ENCODE measurements at places on chromosomes 3 and 15.
A peak's percentile ranks its signal among the peaks of the same experiment; 100 is the strongest.

- no peak for DNase-seq
Observed at GRCh38 chr3:98903705-98904481, 2.4 kb upstream of the DCBLD2 start.

GRCh38 chr3:120909602-120909878 lies 1.5 kb downstream of the STXBP5L start:
- no peak for DNase-seq

DNA sequence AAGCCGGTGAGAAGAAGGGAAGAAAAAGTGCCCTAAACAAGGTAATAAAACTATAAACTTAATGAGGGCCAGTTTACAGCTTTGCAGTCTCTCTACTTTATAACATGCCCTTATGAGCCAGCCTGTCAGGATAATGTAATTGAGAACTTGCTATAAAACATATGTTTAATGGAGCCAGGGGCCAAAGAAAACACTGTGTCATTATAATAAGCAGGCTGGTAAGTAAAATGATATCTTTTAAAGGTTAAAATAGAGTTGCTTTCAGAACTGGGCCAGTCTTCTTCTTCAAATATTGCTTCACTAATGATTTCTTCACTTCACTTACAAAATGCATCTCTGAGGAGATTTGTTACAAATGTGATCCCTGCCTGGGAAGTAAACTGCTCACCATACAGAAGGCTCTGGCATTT lies 192.5 kb downstream of the SHOX2 start:
- DNase-seq: no peak

DNA sequence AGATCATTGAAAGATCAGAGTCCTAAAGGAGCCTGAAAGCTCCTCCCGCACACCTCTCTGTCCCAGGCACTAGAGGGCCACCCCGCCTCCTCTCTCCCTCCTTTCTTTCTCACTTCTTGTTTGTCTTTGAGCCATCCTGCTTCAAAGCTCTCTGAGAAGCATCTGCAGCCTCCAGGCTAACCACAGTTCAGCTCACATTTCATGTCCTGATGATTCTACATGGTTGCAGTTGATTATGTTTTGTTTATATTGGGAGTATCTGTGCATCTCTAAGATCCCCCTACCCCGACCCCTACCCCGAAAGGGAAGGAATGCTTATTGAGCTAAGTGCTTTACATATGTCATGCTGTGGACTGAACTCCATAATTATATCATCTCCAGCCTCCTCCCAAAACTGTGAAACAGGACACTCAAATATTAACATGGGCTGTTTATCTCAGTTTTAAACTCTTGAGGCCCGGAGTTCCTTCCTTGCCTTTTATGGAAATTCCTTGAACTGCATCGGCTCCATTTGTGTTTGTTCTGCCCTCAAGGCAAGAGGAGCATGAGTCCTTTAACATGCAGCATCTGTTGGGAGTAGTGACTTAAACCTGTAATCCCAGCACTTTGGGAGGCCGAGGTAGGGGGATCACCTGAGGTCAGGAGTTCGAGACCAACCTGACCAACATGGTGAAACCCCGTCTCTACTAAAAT lies 30.9 kb downstream of the MGLL start:
- DNase-seq: peak; percentile 61

DNA sequence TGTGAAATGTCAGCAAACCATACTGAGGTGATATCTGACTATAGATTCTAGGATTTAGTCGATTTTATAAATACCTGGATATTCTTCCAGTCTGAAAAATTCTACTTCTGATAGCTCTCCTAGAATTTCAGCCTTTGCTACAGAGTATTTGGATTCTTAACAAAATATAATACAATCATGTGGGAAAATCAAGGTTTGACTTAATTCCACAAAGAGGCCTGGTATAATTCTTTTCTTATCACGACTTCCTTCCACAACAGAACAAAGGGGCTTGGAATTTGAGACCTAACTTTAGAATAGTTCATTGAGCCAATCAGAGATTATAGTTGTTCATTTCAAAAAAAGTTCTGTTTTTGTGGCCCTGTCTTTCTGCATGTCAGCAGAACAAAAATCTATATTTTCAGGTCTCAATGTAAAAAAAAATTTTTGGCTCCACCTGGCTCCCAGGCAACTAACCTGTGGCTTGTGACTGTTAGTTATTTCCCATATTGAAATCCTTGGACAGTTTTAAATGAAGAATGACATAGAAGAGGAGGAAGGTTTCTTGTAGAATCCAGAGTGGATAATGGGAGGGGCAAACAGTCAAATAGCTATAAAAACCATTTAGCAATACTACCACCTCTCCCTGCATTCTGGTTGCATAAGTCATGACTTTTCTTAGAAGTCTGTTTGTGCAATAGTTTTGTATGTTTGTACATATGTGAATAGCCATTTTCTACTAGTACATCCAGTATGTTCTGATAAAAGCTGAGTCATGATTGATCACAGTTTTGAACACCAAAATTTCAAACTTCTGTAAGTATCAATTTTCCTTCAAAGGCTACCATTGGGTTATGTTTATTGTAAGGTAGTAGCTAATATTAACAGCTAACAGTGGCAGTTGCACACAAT lies 4.0 kb downstream of the TM4SF1 start:
- DNase-seq: no peak

DNA sequence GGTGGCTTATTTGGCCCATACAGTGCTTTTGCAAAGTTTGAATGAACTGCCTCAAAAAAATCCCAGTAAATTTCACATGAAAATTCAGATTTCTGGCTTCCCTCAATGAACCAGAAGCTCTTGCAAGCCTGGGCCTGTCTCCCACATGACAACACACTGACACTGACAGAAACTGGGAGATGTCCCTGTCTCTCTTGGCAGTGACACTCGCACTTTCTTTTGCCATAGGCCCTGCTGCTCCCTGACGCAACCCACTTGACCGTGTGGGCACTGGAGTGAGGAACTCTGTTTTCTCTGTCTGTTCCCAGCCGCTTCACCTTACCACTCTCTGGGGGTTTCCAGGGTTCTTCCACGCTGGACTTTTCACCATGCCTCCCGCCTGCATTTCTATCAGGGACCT lies 524.5 kb downstream of the SHQ1 start:
- no peak for DNase-seq

- DNase-seq: no peak
Observed at GRCh38 chr3:149384167-149384566, 6.7 kb upstream of the TM4SF1 start.

DNA sequence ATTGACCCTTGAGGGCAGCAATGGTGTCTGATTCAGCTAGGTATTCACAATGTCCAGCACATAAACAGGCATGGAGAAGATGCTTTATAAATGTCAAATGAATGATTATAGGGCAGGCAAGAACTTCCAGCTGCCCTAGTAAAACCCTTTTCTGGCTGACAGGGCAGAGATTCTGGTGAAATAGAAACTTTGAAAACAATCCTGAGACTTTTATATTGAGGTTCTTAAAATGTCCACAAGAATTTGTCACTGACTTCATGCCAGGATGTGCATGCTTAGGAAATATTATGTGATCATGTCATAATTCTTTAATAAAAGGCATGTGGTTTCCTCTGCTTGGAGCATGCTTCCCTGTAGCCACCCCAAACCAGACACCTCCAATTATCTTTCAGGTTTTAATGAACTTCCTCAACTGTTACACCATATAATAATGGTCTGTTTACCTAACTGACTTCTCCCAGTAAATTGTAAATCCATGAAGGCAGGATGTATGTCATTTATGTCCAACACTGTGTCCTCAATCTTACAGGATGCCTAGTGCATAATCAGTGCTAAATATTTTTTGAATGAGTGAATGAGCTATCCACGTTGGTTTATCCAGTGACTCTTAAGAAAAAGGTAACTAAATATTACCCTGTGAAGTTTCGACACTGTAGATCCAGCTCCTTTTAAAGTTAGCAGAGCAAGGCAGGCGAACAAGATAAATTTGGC lies 43.4 kb upstream of the CLRN1 start:
- no peak for DNase-seq

DNA sequence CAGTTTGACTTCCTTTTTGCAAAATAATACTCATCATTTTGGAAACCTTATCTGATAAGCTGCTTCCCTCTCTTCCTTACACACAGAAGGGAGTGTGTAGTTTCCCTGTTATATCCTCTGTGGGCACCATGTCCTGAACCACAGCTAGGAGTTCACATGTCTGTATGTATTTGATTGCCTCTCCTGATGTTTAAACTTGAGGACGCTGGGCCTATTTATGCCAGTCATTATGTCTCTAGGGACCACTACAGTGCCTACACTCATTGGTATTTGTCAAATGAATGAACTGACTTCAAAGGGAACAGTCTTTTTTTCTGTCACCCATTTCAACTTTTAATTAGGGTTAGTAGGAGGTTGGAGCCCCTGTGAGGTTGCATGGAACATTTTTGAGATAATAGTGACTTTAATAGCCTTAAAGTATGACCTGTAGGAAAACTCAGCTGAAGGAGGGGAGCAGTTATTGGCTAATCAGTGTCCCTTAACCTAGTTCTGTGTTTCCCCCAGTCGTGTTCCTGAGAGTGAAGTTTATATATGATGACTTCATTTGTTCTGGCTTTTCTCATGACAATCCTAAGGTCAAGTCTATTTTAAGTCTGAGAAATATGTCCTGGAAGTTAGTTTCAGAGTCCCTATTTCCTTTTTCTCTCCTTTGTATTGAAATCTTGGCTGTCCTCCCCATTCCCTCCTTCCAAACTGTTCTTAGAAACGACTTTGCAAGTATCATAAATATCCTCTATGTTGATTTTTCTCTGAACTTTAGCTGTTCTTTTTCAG lies 28.9 kb downstream of the PDE8A start:
- DNase-seq: no peak

DNA sequence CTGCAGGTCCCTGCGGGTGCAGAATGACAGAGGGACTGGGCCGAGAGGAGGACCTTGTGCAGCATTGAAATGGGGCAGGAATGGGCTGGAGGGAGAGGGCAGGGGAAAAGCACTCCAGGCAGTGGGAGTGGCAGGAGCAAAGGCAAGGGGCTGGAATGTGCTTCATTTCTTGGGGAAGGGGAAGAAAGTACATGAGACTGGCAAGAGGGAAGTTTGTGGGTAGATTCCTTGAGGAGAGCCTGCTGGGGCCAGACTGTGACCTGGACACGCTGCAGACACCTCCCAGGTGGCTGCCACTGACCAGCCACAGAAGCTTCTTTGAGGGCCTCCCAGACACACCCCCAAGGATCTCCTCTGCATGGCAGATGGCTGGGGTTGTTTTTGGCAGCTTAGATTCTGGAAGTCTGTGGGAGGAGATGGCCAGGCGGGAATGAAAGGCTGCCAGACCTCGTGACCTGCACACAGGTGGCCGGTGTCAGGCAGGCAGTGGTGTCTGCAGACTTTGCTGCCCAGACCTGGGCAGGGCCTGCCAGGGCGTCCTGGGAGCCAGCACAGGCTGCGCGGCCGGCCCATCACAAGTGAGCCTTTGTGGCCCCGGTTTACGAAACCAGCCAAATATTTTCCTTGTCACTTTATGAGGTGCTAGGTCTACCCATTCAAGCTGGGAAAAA lies 53.1 kb downstream of the SPSB4 start:
- no peak for DNase-seq

- no peak for DNase-seq
Observed at GRCh38 chr3:184405075-184406030, 25.5 kb downstream of the CHRD start.

DNA sequence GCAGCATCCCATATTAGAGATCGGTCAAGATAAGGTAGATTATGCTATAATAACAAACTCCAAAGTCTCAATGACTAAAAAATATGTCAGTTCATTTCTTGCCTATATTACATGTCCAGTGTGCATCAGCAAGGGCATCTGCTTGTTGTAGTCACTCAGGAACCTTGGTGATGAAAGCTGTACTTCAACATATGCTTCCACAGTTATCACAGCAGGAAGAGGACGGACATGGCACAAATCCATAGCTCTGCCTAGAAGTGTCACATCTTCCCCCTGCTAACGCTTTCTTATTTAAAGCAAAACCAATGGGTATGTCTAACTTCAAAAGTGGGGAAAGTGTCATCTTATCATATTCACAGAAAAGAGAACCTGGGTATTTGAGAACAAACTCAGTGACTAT lies 20.0 kb upstream of the PIAS1 start:
- DNase-seq: no peak

Data from GM12892 (cell line).